ENCODE measurements at places on chromosomes 2 and 18.

GRCh38 chr2:240836781-240837467, 16.9 kb upstream of the KIF1A start:
- DNase-seq, result peak; percentile 40

- DNase-seq, result peak; percentile 49
Observed at GRCh38 chr18:47772374-47773248, 157.8 kb downstream of the SMAD2 start.

DNA sequence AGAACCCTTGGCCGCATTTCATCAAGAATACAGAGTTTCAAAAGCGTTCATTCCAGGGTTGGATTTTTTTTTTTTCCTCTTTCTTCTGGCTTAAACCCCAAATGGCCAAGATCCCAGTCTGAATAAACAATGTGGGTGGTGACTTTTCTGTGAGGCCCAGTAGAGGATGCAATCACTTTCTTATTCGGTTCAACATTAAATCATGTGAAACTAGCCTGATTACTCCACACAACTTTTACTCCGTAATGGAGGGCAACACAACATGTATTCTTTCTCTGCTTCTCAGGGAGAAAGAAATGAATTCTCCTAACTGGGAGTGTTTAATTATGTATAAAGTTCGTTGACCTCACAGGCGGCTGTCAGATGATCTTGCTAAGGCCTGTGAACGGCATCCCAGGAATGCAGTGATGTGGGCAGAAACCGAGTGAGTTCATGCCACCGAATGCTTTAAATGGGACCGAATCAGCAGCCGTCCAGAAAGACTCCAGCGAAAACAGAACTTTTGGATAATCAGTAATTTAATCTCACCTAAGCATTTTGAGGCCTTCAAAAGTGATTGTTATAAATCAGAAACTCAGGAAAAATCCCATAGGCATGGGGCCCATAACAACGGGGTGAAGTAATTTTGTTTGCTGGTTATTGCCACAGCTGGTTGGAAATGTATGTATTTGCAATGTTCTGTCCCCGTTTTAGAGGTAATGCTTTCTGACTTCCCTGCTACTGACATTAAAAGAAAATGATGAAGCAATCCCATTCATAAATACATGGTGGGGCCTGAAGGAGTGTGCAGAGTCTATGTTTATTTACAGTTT, 81.5 kb downstream of the BCL2 start:
- peak; percentile 92 for DNase-seq

DNA sequence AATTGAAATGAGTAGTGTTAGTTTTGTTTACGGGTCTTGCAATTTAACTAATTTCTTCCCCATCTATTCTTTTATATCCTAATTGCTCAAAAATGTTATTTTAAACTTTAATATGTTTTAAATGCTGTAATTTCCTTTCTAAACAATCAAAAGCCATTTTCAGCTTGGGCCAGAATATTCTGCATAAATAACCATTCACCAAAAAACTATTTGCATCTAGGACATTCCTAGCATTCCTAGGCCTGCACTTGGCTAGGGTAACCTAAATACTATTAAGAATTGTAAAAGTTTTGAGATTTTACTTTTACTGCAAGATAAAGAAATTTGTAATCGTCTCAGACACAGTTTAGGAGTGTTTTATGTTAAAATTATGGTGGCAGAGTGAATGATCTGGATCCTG, 7.8 kb upstream of the ETAA1 start:
- DNase-seq, result peak; percentile 54

DNA sequence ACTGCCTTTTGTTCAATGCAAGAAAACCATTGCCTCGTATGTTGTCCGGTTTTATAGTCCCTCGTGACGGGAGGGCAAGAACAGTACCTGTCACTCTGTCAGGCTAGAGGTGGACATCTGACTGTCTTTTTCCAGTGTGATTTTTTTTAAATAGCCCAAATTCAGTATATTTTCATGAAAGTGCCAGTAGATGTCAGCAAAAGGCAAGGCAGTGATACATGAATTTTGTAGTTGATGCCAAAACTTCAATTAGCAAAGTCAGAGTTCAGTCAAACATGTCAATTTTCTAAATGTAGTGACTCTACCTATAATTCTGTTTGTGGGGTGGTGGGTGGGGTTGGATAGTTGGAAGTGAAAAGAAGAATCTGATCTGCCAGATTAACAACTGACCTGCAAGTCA, 296.0 kb upstream of the MC4R start:
- DNase-seq, result no peak

GRCh38 chr2:176173567-176174381, 14.7 kb upstream of the HOXD1 start:
- no peak for DNase-seq

- no peak for DNase-seq
Observed at GRCh38 chr2:104707056-104707455, 146.9 kb upstream of the POU3F3 start.

DNA sequence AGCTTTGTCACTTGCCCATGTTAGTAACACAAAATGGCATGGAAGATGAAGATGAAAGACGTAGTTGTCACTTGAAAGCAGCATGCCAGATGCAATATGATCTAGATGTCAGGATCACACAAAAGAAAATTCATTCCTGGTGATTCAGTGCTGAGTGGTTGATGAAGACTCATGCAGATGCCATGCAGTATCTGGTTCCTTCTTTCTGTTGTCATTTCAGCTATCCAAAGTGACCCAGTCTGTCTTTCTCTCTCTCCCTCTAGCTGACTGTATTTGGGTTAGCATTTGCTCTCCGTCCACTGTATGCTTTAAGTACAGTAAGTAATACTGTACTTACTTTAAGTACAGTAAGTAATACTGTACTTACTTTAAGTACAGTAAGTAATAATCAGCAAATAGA, 50.4 kb downstream of the TTN start:
- DNase-seq, result no peak

DNA sequence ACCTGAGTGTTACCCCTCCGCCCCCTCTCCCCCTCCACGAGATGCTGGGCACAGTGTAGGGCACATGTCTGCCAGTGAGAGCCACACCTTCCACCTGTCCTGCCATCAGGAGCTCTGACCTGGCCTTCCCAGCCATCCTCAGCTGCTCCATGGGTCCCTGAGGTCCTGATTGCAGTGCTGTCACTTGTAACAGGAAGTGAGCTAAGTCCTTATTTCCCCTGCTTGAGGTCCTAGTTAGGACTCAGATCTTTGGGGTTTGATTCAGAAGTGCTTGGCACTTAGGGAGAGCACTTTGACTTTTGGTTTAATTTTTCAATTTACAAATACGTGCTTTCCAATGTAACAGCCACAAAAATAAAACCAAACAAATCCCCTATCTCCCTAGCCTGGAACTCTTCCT, 125.5 kb downstream of the WDSUB1 start:
- no peak for DNase-seq

DNA sequence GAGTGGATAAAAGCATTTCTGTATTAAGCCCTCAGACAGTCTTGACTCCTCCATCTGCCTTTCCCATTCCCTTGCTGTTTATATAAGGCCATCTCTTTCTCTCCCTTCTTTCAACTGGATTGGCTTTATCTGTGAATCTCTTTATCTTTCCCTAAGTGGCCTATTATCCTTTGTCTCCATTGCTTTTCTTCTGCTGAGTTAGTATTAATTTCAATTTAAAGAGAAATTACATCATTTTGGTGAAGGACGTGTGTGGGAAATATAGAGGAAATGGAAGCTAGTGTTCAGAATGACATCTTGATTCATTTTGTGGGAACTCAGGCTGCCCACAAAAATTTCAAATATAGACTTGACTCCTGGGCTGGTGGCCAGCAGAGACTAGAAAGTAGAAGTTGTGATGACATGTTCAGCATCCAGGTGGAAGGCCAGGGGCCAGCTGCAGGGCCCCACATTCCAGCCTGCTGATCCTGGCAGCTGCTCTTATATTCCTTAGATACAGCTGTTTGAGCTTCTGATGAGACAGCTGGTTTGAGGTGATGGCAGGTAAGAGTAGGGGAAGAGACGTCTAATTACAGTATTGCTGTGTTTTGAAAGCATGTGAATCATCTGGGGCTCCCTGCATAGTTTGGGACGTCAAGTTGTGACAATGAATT, 52.3 kb downstream of the DIS3L2 start:
- peak; percentile 93 for DNase-seq

DNA sequence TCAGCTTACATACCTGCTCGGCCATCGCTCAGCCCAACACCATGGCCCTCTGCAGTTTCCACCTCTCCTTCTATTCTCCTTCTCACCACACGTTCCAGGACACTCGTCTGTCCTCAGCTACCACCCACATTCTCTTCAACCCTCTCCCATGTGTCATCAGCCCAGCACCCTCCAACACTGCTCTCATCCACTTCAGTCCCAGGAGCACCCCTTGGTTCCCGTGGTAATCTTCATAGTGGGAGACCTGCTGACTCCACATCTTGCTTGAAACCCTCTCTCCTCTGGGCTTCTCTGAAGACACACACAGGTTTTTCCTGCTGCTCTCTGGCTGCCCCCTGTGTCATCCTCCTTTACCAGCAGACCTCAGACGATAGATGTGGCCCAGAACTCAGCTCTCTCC, 228.7 kb downstream of the GBX2 start:
- DNase-seq, result no peak

GRCh38 chr2:72092111-72092510, 55.6 kb downstream of the CYP26B1 start:
- no peak for DNase-seq

- no peak for DNase-seq
Observed at GRCh38 chr18:22490429-22490846, 72.7 kb upstream of the CTAGE1 start.

GRCh38 chr2:216114382-216114713, 5.2 kb downstream of the XRCC5 start:
- no peak for DNase-seq

- DNase-seq, result no peak
Observed at GRCh38 chr2:39140322-39140847, 19.5 kb upstream of the SOS1 start.

All from ACHN (cell line).